CD4-positive, alpha-beta T cell treated with Interleukin-2 at 100 ng/mL for 4 hours (primary cell): ENCODE measurements at places on chromosomes 3 and 15.

DNA sequence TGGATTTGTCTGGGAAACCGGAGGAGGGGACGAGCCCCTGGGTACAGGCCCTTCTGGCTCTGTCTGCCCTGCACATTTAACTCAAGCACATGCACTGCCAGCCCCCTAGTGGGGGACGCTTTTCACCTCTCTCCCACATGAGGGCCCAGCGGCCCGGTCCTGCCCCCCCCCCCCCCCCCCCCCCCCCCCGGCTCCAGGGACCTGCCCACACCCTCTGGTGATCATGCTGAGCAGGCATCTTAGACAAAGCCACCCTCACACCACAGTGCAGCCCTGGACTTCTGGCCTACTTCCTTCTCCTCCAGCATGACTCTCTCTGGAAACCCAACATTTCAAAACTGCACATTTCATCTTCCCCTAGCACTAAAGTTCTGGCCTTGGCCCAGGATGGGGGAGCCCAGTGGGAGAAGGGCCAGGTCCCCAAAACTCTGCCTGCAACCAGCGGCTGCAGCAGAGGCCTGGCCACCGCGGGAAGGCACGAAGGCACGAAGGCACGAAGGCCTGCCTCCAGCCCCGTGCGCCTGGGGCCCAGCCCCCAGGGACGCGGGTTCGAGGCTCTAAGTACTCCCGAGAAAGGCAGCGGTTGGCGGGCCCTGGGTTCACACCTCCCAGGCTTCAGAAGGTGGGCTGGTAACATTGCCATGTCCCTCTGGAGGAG is 14.1 kb downstream of the KLF15 start:
- DNase-seq, result no peak

DNA sequence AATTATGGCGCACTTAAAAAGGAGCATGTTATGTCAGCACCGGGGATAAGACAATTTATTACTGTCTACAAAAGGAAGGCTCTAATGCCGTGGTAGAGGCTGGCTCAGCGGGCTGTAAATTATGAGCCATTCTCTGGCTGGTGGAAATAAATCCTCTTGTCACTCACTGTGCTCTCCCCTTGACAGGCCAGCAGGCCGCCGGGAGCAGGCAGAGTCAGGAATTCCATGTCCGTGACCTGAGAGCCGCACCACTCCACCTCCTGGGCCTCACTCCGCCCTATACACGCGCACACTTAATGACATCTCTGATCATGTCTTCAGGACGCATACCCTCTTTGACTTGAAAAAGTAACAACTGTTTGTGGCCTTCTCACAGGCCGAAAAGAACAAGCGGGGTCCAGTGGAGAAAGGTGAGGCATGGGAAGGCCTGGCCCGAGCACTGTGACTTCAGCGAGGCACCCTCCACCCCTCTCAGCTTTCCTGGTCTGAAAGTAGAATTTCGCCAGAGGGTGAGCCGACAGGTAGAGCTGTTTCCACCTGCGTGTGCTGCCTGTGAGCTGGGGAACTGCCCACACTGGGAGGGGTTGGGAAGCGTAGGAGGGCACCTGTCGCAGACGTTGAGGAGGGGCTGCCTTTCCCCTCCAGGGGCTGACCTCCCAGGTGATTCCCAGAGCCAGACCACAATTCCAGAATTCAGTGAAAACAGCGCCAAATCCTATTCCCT is 13.2 kb upstream of the PCSK6 start:
- no peak for DNase-seq

DNA sequence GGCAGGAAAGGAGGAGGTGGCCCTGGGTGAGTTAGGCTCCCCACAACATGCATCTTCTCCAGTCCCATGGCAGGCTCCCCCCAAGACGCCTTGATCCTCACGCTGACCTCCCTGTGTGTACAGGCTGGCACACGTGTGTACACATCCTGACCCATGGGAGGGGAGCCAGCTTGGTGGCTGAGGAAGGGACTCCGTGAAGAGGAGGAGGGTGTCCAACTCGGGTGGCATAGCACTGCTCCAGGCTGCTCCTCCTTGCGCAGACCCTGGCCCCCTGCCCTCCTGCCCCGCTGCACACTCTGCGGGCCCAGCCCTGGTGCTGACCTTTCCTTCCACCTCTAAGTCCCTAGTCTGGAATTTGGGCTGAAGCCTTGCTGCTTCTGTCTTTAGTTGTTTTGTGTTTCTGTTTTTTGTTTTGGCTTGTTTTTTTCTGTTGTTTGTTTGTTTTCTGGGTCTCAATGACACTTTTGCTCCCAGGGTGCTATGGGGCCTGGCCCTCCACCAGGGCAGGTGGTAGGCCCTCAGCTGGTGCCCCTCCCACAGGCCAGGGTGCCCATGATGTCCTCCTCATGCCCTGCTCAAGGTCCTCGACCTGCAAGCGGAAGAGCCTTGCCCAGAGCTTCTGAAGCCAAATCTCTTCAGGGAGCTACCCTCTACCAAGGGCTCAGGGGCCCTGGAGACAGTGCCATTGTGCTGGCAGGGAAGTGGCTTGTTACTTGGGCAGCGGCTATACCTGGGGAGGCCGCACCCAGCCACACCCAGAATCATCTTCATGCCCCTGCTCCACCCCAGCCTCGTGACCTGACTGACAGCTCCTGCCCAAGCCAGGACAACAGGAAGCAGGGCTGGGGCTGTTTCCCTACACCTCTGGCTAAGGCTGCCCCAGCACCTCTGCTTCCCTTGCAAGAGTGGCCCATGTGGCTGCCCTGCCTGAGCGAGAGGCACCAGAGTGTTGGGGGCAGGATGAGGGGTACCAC is 5.1 kb downstream of the EPHB3 start:
- no peak for DNase-seq

DNA sequence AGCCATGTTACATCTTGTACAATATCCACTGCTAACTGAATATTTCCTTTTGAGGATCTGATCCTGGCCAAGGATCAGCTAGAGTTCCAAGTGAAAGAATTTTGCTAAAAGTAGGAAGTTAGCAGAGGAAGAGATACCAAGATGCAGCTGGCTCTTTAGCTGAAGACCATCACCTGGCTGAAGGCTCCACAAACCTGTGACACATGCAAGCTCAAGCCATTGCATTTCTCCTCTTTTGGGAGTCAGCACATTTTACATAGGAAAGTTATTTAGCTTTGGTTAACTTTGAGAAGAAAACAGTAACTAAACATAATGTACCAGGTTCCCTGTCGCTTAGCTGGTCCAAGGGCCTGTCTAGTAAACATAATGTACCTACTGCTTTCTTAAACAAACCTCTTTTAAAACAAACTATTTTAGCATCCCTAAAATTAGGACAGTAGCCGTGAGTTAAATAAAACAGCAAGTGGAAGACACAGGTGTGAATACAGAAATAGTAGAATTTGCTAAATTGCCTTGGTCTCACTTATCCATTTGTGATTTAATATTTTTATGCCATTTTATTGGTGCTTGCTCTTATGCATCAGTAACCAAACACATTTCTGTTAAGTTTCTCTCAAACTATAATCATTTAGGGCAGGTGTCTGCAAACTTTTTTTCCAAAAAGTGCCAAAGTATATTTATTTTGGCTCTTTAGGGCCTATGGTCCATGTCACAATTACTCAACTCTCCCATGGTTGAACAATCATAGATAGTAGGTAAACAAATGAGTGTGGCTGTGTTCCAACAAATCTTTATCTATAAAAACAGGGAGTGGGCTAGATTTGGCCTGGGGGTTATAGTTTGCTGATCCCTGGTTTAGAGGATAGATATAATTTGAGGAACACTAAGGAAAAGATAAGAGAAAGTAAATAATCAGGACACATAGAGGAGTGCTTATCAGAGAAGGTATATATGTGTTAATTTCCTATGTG is 11.2 kb downstream of the GCSAM start:
- no peak for DNase-seq

DNA sequence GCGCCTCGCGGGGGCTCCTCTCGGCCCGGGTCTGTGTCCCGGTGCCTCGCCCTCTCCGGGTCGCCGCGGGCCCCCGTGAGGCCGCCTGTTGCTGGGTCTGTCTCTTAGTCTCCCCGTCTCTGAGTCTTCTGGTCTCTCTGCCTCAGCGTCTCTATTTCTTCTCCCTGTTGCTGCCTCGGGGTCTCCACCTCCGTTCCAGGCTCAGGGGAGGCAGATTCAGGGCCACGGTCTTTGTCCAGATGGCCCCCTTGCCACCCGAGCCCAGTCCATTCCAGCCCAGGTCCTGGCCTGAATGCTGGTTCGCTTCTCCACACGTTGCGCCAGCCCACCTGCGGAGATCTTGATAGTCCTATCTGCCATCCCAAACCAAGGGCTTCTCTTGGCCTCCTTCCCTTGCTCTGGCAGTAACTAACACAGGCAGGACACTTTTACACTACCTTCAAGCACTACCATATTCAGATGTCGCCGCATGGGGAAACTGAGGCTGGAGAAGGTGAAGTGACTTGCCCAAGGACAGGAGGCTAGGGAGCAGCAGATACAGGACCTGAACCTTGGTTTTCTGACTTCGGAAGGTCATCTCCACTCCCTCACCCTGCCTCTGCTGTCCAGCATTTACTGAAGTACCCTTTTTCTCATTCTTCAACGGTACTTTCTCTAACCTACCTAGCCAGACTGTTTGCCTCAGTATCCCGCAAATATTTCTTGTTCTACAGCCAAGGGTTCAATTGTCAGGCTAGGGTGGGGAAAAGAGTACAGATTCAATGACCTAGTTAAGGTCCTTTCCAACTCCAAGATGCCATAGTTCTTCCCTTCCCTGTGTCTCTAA is 616 bp upstream of the IGDCC4 start:
- no peak for DNase-seq

GRCh38 chr15:56254265-56254664 is 10.6 kb upstream of the RFX7 start:
- DNase-seq, result no peak

DNA sequence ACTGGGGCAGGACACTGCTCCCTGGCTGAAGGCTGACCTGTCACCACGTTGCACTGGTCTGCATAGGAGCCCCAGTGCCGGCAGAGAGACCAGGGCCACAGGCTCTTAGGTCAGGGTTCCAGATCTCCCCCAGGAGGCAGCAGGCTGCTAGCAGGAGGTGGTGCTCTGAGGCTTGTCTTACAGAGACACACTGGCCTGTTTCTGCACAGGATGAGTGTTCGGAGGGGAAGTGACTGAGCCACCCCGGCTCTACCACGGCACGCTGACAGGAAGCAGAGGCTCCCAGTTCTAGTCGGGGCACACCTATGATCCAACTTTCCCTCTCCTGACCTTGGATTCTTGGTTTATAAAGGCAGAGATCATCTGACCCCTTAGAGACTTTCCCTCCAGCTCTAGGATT is 8.6 kb downstream of the FBXL22 start:
- DNase-seq, result peak; percentile 59

- no peak for DNase-seq
Observed at GRCh38 chr15:95252404-95252803, 1021.0 kb downstream of the MCTP2 start.

DNA sequence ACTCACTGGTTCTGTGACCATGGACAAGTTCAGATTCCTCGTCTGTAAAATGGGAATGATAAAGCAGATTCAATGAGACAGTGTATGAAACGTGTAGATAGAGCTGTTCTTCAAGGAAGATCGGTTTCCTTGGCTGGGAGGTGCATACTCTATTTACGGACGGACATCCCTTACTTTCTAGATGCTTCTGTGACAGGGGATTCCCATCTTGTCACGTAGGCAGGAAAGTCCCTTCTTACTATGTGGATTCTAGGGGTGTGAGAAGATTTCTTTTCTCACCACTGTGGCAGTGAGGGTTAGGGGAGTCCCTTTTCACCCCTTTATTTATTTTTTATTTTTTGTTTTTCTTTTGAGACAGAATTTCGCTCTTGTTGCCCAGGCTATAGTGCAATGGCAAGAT is 180.9 kb upstream of the TBL1XR1 start:
- no peak for DNase-seq

DNA sequence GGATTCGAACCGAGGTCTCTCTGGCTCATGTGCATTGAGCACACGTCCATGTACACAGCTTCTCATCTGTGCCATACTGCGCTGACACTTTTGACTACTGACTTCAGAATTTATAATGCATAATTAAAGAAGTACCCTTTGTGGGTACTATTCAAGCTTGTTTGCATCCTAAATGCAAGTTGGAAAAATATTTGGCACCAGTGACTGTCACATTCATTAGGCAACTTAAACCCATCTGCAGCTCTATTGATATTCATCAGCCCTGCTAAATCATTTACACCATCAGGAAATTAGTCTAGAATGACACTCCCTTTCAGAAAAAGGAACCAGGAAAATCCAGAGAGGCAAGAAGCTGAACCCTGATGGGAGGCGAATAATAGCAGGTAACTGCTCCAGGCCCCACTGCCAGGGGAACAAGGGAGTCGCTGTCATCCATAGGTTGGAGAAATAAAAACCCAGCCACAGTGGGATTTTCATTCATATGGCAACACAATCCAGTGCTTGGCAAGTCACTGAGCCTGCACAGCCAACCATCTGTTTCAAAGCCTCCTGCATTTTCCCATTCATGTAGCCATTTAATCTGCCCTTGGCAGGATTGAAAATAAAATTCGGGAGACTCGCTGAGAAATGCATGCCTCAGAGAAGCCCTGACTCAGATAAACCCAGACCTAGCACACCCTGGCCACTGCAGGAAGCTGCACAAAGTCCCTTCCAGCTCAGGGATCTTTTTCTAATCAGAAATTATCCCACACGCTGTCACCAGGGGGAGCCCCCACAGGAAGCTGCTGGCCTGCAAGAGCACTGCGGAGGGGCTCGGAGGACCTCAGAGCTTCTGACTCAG is 103.0 kb upstream of the VEPH1 start:
- DNase-seq, result peak; percentile 60

- DNase-seq, result peak; percentile 64
Observed at GRCh38 chr3:49276475-49277382, at the start of gene C3orf62. Gene C3orf62 (minus strand): TSS chr3:49277232. CDS start chr3:49276872, 360 bp downstream.

GRCh38 chr3:156525808-156526207 is 29.1 kb downstream of the SSR3 start:
- no peak for DNase-seq

DNA sequence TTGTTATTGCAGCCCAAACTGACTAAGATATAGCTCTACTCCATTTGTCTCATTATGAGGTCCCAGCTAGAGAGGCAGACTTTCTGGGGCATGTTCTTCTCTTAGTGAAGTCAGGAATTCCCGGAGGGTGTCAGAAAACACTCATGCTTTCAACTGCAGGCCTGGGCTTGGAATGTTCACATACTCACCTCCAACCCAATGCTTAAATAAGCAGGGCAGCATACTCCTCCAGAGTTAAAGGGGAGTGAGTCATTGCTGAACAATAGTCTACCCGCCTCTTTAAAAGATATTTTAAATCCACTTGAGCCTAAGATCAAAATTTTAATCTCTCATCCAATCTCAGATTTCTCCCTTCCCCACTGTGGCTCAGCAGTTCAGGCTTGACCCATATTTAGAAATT is 167.8 kb upstream of the DPH6 start:
- no peak for DNase-seq

DNA sequence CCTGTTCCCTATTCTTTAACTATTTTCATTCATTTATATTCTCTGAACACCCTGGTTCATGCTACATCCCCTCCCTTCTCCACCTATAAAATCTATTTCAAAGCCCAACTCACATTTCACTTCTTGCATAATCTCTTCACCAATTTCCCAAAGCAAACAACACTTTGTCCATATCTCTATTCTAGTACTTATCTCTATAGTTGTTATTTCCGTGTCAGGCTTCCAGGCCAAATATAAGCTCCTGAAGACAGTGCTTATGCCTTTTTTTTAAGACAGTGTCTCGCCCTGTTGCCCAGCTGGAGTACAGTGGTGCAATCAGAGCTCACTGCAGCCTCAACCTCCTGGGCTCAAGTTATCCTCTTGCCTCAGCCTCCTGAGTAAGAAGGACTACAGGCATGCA is 43.6 kb downstream of the DNAH12 start:
- no peak for DNase-seq
